Left lung (tissue), 14 donors: ENCODE measurements at places on chromosomes 6 and 20. TPM values are rescaled to one million over a fixed set of nuclear protein-coding genes. Genes with fewer than 3 reads are reported as not detected.

DNA sequence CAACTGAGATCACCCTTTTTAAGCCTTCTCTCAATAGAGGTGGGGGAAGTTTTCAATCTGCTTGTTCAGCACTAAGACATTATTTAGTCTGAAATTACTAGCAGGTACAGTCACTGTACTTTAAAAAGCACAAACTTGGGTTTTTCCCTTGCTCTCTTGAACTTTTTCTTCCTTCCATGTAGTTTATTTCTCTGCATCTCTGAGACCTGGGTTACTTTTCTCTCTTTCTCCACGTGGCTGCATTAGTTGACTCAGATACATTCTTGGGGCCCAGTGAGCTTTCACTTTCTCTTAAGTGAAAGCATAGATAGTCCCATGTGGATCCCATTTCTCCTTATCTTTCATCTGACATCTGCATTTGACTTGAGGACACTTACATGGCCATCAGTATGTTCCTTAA, 433.9 kb upstream of the MAP3K7 start:
- no peaks in the 10 kb centered on the region for H3K27me3 ChIP-seq
- no peaks in the 10 kb centered on the region for H3K36me3 ChIP-seq
- H3K27ac ChIP-seq: no peak overlapping the region

DNA sequence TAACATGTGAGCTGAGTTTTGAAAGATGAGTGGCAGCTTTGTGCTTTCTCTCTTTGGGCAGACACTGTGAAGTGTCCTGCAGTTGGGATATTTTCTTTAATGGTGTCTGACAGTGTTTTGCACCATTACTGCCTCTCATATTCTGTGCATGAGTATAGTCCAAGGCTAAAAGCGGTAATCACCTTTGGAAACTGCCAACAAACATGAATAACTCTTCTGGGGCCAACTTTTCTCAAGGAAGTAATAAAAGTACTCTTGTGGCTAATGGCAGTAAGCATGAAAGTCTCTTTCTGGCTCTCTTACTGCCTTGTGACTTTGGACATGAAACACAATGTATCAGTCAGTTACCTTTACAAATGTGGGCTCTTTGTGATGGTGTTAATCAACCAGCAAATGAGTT, 91.7 kb upstream of the SOX4 start:
- H3K4me1 ChIP-seq: no peaks in the 10 kb centered on the region
- no peak overlapping the region for H3K4me3 ChIP-seq
- no peaks in the 10 kb centered on the region for H3K27me3 ChIP-seq
- H3K27ac ChIP-seq: no peak overlapping the region

- H3K4me1 ChIP-seq: peaks cover 15% of the 10 kb centered on the region
- no peak for DNase-seq
- H3K27ac ChIP-seq: peak overlapping the region; percentile 94
- no peaks in the 10 kb centered on the region for H3K36me3 ChIP-seq
Observed at GRCh38 chr6:30327232-30327746, 562 bp downstream of the TRIM39 start.

DNA sequence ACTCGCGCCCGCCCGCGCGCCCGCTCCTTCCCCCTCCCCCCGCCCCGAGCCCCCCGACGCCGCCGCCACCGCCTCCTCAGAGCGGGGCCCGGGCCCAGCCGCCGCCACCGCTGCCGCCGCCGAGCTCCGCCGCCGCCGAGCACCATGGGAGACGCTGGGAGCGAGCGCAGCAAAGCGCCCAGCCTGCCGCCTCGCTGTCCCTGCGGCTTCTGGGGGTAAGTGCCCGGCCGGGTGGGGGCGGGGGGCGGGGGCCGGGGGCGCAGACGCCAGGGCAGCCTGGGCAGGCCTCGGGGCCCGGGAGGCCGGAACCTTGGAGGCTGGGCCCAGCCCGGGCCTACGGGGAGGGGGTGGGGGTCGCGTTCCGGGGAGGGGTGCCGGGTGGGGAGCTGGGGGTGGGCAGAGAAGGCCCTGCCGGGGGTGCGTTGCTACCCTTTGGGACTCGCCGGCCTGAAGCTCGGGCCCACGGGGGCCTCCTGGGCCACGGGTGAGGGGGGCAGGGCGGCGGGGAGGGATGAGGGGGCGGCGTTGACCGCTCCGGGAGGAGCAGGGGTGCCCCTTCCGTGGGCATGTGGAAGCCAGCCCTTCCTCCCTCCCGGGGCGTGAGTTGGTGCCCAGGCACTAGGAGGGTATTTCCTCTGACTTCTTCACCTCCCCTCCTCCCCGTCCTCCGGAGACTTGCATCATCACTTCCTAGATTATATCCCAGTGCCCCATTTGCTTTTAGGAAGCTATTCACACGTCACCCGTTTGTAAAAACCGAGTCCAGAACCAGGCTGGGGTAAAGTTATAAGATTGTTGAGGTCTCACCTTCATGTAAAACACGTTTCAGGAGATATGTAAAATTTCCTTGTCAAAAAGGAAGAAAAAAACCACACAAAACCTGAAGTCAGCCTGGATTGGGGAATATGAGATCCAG, 533 bp downstream of the ZFAND3 start:
- H3K27me3 ChIP-seq: no peaks in the 10 kb centered on the region
- peak; percentile 66 for DNase-seq
- no peaks in the 10 kb centered on the region for H3K36me3 ChIP-seq
- H3K4me1 ChIP-seq: peaks cover 55% of the 10 kb centered on the region
- H3K27ac ChIP-seq: peak overlapping the region; percentile 97

- no peak overlapping the region for H3K27ac ChIP-seq
- peaks cover 7% of the 10 kb centered on the region for H3K27me3 ChIP-seq
- no peak for DNase-seq
- no peaks in the 10 kb centered on the region for H3K36me3 ChIP-seq
- no peak overlapping the region for H3K4me3 ChIP-seq
Observed at GRCh38 chr6:130697995-130698535, 129.1 kb upstream of the SMLR1 start.

DNA sequence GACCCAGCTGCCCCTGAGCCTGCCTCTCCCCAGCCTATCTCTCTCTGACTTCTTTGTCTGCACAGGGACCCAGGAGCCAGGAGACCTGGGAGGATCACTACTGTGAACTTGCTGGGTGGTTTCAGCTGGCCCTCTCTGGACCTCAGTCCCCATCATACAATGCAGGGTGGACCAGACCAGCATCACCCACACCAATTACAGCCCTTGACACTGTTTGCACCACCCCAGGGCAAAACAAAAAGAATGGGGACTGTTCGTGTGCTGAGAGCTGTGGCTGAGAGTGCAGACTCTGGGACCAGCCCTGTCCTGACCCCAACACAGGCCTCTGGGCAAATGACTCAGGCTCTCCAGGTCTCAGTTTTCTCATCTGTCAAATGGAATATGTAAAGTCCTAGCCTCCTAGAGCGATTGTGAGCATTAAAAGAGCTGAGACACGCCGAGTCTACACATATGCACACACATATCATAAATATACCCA, 25.4 kb downstream of the PTGIS start:
- DNase-seq: no peak
- H3K4me1 ChIP-seq: no peaks in the 10 kb centered on the region
- no peaks in the 10 kb centered on the region for H3K36me3 ChIP-seq
- no peak overlapping the region for H3K27ac ChIP-seq

SLC26A8 gene
- 1.5 TPM for total RNA-seq

- no peak overlapping the region for H3K4me3 ChIP-seq
- peaks cover 7% of the 10 kb centered on the region for H3K4me1 ChIP-seq
- peaks cover 9% of the 10 kb centered on the region for H3K27me3 ChIP-seq
Observed at GRCh38 chr20:50056951-50057713, 55.8 kb downstream of the UBE2V1 start.

AIF1 gene
- 38.5 TPM for total RNA-seq

DNA sequence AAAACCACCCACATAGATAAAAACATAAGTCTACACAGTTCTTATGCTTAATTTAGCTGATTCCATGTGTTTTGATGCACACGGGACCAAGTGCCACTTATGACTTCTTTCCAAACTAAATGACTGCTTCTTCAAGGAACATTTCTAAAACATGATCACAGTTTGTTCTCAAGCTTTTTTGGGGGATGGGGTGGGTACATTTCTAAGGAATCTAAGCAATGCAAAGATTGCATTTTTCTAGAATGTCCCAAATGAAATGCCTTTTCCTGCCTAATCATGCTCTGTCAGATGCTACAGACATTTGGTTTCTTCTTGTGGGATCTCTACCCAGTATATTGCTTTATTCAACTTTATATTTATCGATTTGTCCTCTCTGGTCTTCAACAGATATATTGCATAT, 496.8 kb upstream of the JAG1 start:
- no peaks in the 10 kb centered on the region for H3K36me3 ChIP-seq
- no peak overlapping the region for H3K4me3 ChIP-seq
- no peak for DNase-seq

GRCh38 chr6:144435602-144436426, 150.7 kb downstream of the UTRN start:
- H3K27me3 ChIP-seq: no peaks in the 10 kb centered on the region
- no peaks in the 10 kb centered on the region for H3K4me1 ChIP-seq
- H3K36me3 ChIP-seq: peaks cover 3% of the 10 kb centered on the region
- H3K27ac ChIP-seq: no peak overlapping the region

DNA sequence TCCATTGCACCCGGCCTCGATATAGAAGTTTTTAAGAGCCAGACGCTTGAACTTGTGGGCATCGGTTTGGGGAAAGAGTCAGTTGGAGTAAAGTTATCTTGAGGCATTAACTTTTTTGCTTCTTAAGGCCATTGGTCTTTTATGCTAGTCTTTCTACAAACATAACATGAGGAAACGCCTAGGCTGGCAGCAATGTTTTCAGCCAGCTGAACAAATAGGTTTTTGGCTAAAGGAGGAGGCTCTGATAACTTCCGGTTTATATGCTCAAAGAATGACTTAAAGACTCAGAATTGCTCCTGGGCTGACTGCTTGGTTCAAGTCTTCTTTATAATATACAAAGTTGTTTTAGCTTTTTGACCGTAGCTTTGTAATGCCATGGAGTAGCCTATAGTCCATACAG, 46.2 kb downstream of the HLA-C start:
- no peaks in the 10 kb centered on the region for H3K27me3 ChIP-seq
- H3K4me3 ChIP-seq: no peak overlapping the region
- no peak overlapping the region for H3K27ac ChIP-seq
- no peaks in the 10 kb centered on the region for H3K36me3 ChIP-seq
- DNase-seq: no peak
- peaks cover 16% of the 10 kb centered on the region for H3K4me1 ChIP-seq

DNA sequence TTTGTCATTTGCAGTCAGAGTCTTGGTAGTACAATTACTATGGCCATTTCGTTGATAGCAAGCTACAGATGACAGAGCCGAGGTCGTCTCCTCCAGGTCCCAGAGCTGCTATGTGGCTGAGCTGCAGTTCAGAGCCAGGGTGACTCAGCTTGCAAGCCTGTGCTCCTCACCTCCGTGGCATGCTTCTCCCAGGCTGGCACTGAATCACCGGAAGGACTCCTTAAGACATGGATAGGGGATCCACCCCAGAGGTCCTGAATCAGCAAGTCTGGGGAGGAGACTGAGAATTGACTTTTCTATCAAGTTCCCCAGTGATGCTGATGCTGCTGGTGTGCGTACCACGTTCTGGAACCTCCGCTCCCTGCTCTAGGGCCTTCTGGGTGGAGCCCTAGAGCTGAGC, 291.2 kb downstream of the CDH26 start:
- no peaks in the 10 kb centered on the region for H3K27me3 ChIP-seq
- no peaks in the 10 kb centered on the region for H3K36me3 ChIP-seq
- H3K27ac ChIP-seq: no peak overlapping the region
- DNase-seq: no peak
- no peak overlapping the region for H3K4me3 ChIP-seq

ADTRP gene
- 11.4 TPM for total RNA-seq
